ENCODE measurements at places on chromosomes 3 and 15.

- no peak for DNase-seq
Observed at GRCh38 chr15:25418202-25418601, 20.6 kb downstream of the UBE3A start.

- DNase-seq: no peak
Observed at GRCh38 chr3:14801031-14801430, 17.7 kb upstream of the FGD5 start.

DNA sequence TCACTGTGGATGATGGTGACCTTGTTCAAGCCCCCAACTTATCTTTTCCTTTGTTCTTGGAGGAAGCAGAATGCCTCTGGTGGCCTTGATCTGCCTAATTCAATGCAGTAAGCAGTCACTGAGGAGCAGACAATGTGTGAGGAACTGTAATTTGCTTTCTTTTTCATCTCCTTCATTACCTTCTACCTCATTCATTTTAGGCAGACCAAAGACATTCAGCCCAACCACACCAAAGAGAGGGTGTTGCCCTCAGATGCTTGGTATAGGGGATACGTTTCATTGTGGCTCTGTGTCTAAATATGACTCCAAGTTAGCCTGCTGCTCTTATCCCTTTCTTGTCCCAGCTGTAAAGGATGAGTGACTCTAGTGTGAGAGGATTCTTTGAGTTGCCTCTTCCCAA is 15.3 kb downstream of the EXOSC7 start:
- DNase-seq: no peak

DNA sequence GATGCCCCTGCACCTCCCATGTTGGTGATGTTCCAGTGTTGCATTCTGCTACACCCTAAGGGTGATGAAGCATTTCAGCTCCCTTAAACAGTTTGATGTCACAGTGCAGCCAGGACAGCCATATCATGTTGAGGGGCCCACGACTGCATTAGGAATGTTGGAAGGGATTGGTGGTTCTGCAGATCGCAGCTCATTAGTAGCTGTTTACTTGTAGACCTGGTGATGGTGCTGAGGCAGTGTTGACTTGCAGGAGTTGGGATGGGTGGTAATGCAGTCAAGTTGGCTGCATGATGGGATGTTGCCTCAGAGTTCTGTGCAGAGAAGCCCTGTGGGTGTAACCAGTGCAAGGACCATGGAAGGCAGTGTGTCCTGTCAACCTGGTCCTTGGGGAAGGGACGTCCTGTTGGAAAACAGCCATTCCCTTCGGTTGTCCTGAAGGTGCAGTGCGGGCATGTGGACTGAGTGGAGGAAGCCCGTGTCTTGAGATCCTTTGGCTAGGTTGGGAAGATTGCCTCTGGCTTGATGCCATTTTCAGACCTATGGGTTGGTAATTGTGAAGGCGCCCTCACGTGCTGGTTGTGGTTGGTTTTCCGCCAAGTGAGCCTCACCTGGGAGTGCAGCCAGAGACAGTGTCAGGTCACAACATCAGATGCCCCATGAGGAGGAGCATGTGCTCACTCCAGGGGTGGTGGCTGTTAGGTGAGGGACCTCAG is 100.7 kb downstream of the SNRPN start:
- no peak for DNase-seq

Data from activated naive CD4-positive, alpha-beta T cell treated with anti-CD3 and anti-CD28 coated beads for 36 hours (primary cell).